ENCODE measurements at places on chromosomes 7 and 10.

DNA sequence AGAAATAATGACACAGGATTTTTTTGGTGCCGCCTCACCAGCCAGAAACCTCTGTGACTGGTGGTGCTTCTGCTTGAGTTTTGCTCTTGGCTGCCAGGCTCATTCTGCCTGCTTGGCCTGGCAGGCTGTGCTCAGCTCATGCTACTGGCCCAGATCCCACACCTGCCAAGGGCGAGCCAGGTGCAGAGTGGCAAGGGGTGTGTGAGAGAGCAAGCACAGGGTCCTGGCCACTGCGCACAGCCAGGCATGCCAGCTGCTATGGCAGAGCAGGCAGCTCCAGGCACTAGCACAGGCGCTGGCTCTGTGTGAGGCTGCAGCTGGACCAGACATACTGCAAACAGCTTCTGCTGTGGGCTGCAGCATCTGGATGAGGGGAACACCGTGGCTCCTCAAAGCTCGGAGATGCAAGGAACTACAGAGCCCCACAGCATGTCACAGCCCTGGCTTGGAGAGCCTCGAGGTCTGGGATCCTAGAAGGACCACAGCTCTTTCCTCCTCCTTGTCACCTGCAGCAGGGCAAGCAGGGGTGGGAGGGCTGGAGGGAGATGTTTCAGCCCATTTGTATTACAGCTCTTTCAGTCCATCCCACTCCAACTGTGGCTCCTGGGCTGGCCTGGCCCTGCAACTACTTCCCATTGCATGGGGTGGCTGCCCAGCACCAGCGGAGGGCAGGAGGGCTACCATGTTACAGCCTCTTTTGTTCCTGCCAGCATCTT, 313.4 kb upstream of the SEMA3C start:
- DNase-seq, result no peak

GRCh38 chr10:8336629-8337331, 282.3 kb downstream of the GATA3 start:
- DNase-seq, result no peak

DNA sequence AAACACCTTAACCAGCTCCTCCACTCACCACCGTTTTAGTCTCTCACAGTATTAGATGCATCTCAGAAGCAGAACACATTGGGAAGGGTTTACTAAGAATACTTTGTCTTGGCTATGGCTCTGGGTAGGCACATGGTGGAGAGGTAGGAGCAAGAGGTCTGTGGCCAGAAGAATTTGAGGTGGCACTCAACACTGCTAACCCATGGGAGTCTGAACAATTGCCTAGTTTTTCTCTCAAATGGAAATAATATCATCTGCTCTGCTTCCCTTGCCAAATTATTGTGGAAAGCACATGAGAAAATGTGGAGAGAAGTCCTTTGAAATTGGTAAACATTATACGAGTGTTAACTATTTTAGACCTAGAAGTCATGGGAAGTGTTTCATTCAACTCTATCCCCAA, 214.3 kb downstream of the SKAP2 start:
- no peak for DNase-seq

DNA sequence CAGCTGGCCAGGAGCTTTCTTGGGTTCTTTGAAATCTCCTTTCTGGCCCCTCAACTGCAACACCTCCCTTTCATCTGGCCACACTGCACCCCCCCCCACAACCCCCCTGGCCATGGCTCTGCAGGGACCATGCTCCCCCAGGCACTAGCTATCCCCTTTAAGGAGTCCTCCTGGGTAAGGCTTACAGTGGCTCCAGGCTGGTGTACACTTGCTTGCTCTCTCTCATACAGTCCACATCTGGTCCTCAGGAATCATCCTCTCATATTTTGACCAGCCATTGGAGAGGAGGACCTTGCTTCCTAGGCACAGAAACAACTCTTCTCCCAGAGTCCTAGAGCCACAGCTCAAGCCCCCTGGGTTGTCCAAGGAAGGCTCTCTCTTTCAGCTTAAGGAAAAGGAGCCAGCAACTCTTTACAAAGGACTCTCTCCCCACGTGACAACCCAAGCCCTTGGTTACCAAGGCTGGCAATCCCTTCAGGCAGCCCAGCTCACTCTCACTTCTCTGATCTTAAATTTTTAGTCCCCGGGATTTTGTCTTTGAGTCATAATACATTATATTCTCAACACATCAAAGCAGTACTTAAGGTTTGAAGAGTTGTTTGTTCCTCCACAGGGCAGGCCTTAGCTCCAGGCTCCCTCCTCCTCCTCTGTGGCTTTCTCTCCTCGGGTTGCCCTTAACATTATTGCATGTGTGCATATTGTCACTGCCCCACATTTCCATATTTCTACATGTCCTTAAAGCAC, 9.9 kb downstream of the GARIN1A start:
- DNase-seq, result no peak

DNA sequence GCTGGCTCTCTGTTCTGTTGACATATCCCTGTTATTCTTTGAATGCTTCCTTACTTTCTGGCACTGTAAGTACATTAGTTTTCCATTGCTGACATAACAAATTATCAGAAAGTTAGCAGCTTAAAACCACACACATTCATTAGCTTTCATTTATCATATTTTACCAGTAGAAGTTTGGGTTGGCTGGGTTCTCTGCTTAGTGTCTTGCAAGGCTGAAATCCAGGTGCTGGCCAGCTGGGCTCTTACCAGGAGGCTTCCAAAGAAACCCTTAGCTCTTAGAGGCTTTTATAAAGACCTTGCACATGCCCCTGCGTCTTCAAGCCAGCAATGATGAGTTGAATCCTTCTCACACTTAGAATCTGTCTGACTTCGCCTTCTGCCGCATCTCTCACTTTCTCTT, 160.6 kb downstream of the MLLT10 start:
- DNase-seq, result no peak

DNA sequence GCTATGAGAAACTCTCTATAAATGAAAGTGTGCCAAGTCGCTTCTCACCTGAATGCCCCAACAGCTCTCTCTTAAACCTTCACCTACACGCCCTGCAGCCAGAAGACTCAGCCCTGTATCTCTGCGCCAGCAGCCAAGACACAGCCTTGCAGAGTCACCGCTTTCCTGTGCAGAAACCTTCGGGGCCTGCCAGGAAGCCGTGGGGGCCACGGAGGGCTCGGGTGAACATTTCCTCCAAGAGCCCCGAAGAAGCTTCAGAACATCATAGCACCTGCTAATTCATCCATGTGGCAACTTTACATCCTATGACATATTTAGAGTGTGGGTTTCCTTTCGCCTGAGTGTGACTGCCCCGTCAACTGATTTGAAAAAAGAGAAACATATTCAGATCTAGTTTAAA, 55.7 kb upstream of the PRSS58 start:
- DNase-seq, result no peak

DNA sequence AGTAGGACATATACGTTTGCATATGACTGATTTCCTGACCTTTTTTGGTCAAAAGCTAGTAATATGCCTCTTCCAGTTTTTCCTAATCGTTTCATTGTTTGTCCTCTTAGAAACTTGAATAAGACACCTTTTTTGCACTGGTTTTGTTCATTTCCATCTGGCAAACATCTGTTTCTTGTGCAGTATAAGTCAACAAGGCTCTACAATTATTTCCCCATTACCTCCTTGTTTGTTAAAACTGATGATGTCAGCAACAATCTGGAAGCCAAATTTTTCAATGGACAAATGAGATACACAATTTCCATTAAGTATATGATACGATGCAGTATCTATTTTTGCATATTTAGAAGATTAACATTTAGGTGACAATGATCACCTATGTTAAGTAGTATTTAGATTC, 148.8 kb downstream of the NRBF2 start:
- no peak for DNase-seq

DNA sequence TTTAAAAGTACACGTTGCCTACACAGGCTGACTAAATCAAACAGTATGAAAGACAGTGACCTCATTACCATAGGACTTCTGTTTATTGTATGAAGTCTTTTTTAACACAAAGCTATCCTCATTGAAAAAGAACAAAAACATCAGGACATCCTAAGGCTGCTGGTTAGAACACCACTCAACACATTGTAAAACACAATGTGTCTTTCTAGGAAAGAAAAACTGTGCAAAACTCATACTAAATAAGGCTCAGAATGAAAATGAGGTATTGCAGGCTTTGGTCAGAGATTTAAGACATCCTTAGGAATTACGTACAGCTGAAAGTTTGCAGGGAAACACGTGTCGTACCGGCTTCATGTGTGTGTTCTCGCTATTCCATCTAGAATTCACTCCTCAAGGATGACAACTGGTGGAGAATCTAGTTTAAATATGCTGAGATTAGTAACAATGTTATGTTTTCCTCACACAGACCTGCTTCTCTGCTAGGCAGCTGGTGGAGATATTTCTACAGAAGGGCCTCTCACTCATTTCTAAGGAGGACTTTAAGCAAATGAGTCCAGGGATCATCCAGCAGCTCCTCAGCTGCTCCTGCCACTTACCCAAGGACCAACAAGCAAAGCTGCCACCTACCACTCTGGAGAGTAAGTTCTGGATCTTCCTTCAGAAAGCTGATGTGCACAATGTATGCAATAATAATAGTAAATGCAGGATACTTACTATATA, 29.3 kb downstream of the SLC39A12 start:
- no peak for DNase-seq

DNA sequence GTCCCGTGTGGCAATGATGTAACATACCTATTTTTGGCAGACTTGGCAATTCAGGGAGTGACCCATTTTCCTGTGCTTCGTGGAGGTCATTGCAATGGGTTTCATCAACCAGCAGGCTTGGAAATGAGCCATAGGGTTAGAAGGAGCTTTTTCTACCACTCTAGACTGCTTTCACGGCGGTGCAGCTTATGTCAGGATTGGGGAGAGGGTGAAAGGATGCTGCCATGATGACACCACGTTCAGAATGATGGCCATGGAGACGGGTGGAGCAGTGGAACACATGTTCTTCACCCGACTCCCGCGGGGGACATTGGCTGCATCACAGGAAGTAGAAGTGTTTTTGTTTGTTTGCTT, 220.2 kb downstream of the EMX2 start:
- DNase-seq, result no peak

GRCh38 chr10:4576206-4576605, 249.8 kb upstream of the AKR1E2 start:
- DNase-seq, result no peak
